ENCODE measurements at places on chromosomes 7 and 10.

GRCh38 chr7:35253710-35254495 is at the start of gene TBX20:
Gene TBX20 (minus strand): TSS chr7:35254100. CDS start chr7:35253620, 480 bp downstream.
- no peak for DNase-seq

DNA sequence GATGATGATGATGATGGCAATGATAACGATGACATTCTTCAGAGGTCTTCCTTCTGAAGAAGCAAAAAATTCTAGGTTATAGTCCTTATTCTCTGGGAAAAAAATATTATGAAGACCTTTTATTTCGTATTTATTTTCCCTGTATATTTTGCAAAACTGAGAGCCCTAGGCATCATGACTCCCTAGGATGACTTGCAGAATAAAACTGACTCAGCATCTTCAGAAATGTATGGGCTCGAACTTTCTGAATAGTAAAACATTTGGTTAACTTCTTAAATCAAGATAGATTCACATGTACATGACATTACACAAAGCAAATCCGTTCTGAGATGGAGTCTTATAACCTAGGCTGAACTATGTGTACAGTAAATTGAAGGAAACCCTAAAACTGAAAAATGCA is 29.4 kb downstream of the DKK1 start:
- no peak for DNase-seq

DNA sequence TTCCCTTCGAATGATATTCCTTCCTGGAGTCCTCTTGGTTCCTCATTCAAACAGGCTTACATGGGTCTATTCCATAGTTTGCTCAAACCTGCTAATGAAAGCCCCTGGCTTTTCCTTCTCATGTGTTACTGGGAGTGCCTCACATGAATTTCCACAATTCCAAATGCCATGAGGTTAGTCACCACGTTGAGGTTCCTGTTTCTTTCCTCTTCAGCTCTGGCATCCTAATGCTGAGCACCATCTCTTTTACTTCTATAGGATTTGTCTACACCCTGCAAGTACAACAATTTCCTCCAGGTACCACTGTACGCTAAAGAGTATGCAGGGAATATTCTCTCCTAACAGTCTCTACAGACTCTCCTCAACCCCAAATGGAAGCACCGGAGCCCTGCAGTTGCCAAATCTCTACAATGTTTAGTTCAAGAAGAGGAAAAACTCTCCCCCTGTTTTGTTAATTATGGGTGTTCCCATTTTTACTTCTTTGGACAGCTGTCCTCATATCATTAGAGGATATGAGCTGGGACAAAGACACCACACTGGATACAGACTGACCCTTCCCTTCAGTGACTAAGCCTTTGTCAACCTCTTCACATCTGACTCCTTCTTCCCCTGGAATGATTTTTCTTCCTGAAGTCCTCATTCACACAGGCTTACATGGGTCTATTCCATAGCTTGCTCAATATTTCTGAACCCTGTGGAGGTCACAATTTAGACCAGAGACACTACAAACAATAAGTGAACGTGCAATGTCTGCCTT is 145.8 kb upstream of the BET1 start:
- no peak for DNase-seq

DNA sequence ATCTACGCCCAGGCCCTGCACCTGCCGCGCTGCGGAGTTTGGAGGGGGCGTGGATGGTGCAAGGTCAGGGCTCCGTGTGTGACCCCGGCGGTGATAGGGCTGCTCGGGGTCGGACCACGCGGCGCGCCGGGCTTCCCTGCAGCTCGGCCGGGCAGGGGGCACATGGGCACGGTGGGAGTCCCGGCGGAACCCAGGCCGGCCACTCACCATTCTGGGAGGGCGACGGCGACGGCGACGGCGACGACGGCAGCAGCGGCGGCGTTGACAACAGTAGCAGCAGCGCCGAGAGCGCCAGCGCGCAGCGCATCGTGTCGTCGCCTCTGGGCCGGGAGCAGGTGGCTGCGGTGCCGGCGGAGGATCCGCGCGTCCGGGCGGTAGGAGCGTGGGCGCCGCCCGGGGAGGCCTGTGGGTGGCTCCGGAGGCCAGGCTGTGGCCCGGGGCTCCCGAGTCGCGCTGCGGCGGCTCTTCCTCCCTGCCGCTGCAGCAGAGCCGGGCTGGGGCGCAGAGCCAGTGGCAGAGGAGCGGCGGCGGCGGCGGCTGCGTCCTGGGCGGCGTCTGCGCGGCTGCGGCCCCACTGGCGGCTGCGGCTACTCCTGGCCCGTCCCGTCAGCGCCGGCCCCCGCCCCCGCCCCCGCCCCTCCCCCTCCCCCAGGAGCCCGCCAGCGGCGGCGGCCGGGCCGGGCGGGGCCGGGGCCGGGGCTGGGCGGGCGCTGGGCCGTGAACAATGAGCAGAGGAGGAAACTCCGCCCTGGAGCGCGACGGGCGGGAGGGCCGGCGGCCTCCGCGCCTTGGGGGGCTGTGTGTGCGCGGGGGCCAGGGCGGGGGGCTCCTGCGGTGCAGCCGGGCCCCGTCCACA is at the start of gene PODXL:
Gene PODXL (minus strand): TSS at position 576 of the 856 bp plus-strand sequence. CDS start 269 bp downstream, at position 307.
- DNase-seq = no peak

- no peak for DNase-seq
Observed at GRCh38 chr7:72429316-72429715, 17.2 kb upstream of the CALN1 start.

GRCh38 chr10:101007915-101008822 is 8.6 kb downstream of the LZTS2 start:
- no peak for DNase-seq

GRCh38 chr7:73831834-73832651 is 1.2 kb downstream of the CLDN4 start:
- no peak for DNase-seq

GRCh38 chr10:111076191-111076681 is 593 bp upstream of the ADRA2A start:
- DNase-seq = no peak

DNA sequence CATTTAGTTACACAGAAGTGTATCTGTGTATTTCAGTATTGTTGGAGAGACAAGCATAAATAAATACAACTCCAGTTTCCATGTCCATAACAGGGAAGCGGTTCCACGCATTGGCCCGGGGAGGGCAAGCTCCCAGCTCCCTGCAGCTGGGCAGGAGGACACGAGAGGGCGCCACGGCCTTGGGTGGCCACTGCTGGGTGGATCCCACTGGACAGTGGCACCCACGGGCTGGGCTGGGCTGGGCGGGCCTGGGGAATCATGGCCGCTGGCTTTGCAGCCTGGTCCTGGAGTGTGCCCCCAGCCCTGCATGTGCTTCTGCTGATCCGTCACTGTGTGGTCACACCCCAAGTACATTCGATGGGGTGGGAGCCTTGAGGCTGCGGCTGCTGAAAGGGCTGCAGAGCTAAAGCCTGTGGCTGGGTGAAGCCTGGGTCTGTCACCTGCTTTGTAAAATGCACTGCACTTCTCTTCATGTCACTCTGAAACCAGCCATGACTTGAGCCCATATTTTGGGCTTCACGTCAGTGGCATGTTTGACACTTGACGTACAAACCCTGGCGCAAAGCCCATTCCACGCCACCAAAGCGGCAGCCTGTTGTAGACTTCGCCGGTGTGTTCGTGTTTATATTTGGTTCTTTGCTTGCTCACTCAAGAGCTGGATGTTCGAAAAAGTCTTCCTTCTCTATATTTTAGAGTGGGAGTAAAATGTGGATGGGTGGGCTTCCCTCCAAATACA is 27.5 kb downstream of the LRRC27 start:
- no peak for DNase-seq

- no peak for DNase-seq
Observed at GRCh38 chr7:115368998-115369397, 447.1 kb downstream of the MDFIC start.

DNA sequence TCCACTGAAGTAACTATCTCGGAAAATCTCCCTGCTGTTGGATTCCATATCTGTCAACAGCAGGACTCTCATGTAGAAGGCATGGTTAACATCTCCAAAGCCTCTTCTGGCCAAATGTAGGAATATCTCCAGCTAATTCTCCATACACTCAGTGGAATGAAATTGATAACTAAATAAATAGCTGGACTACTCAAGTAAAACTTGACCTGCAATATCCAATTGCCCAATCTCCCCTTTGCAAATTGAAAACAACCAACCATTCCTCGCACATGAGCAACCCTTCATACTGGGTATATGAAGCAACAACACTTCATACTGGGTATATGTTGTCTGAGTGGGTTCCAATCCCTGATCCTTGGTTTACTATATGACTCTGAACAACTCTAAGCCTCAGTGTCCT is 105.4 kb upstream of the KMT2E start:
- no peak for DNase-seq
